Urinary bladder (tissue), 4 donors: ENCODE measurements at places on chromosomes 2 and 18. TPM values are rescaled to one million over a fixed set of nuclear protein-coding genes. Genes with fewer than 3 reads are reported as not detected.
A peak's percentile ranks its signal among the peaks of the same experiment; 100 is the strongest.

The POTEJ gene
- polyA plus RNA-seq: not detected

The SLC5A7 gene
- 0.95 TPM for polyA plus RNA-seq

- no peak for DNase-seq
Measured at GRCh38 chr2:16248571-16249105, 308.3 kb downstream of the MYCN start.

DNA sequence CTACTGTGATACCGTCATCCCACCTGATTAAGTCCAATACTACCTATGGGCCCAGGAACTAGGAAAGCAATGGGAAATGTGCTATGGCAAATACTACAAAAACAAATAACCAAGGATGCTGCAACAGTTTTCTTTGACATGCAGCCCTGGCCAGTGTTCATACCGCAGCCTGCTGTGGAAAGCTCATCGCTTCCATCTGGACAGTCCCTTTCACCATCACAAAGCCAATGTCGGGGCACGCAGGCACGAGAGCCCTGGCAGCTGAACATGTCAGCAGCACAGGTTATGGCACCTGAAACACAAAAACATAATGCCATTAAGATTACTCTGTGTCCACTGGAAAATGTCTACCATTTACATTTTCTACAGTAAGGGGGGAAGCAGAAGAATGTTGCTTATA lies 1621.1 kb downstream of the LRP1B start:
- no peak for DNase-seq

DNA sequence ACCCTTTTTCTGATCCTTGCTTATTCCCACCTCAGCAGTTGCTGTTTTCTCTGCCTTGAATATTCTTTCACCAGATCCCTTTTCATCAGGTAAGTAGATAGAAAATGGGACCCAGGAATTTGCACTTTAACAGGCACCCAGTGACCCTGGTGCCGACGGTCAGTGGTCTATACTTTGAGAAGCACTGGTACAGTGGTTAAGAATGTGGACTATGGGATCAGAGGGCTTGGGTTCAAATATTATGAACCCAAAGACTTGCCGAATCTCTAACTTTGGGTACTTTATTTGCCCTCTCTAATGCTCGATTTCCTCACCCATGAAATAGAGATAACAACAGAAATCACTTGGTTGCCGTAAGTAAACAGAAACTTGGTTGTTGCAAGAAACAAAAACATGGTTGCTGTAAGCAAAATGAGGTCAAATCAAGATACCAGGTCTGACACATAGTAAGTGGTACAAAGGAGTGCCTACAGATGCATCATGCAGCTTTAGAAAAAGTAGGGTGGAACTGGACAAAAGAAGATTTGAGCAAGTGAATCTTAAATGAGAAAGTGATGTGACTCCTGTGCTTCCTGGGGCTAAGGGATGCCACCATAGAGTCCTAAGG lies 69.5 kb upstream of the GLS start:
- DNase-seq: no peak

DNA sequence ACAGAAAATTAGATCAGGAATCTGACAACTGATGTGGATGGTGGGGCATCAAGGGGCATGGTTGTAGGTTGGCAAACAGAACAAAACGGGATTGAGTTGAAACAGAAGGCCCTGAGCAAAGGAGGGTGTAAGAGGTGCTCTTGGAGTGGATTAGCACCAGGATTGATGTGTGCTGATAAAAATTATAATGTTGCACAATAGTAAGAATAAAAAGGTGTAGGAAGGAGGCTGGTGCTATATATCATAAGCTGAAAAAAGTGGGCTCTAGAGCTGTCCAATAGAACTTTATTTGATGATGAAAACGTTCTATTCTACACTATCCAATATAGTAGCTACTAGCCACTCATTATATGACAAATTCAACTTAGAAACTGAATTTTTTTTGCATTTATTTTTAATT lies 263.1 kb upstream of the GYPC start:
- DNase-seq: no peak

DNA sequence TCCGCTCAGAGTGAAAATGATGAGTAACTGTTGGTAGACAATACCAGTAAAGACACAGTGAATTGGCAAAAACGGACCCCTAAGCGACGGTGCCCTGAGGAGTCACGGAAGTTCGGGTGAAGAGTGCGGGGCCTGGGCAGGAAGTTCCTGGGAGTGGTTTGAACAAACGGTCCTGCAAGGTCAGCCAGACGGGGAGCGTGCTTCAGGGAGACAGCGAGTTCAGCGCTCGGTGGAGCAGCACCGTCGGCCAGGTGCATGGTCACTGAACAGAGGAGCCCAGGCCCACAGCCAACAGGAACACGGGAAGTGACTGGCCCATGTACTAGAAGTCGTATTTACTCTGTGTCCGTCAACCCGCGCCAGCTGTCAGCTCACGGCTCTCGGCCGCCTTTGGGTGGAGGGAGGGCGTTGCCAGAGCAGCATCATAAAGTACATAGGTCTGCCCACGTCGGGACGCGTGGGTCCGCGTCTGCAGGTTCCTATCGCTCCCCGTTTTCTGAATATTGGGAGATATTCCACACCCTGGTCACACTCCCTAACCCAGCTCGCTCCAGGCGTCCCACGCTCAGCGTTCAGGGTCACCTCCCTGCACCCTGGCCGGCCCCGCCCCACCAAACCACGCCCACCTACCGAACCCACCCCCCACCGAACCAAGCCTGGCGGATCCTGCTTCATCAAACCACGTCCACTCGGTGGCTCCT lies 75.6 kb upstream of the UXS1 start:
- DNase-seq: no peak

GRCh38 chr2:99512181-99512591 lies 22.4 kb upstream of the REV1 start:
- DNase-seq: peak; percentile 61

- no peak for DNase-seq
Measured at GRCh38 chr2:69359371-69359770, 27.7 kb downstream of the GFPT1 start.
